ENCODE measurements at places on chromosomes 6 and 20. TPM values are rescaled to one million over a fixed set of nuclear protein-coding genes. Genes with fewer than 3 reads are reported as not detected.

The SNAP91 gene
- total RNA-seq = not detected

The HLA-DRA gene
- 203 TPM for total RNA-seq

The TGM3 gene
- total RNA-seq = not detected

The DNMT3B gene
- 2.2 TPM for total RNA-seq

The SPATS1 gene
- not detected for total RNA-seq

The TMEM200A gene
- 3.0 TPM for total RNA-seq

The LY6G6C gene
- not detected for total RNA-seq

The RUNX2 gene
- 43.4 TPM for total RNA-seq

The OR2H2 gene
- not detected for total RNA-seq

The DYNLRB1 gene
- total RNA-seq = 109 TPM

The JARID2 gene
- total RNA-seq = 28.4 TPM

The ANKRD66 gene
- total RNA-seq = not detected

The SNAP25 gene
- total RNA-seq = 0.23 TPM

The TRIM26 gene
- total RNA-seq = 91.5 TPM

The ZSCAN16 gene
- total RNA-seq = 5.3 TPM

The DEFB124 gene
- not detected for total RNA-seq

The MAFB gene
- total RNA-seq = 0.33 TPM

The PRL gene
- not detected for total RNA-seq

The ADAM33 gene
- not detected for total RNA-seq

The SSTR4 gene
- not detected for total RNA-seq

The HRH3 gene
- not detected for total RNA-seq
